ENCODE measurements at places on chromosomes 12 and 14.
A peak's percentile ranks its signal among the peaks of the same experiment; 100 is the strongest.

- no peak for DNase-seq
Observed at GRCh38 chr14:68941820-68942219, 37.3 kb downstream of the ACTN1 start.

DNA sequence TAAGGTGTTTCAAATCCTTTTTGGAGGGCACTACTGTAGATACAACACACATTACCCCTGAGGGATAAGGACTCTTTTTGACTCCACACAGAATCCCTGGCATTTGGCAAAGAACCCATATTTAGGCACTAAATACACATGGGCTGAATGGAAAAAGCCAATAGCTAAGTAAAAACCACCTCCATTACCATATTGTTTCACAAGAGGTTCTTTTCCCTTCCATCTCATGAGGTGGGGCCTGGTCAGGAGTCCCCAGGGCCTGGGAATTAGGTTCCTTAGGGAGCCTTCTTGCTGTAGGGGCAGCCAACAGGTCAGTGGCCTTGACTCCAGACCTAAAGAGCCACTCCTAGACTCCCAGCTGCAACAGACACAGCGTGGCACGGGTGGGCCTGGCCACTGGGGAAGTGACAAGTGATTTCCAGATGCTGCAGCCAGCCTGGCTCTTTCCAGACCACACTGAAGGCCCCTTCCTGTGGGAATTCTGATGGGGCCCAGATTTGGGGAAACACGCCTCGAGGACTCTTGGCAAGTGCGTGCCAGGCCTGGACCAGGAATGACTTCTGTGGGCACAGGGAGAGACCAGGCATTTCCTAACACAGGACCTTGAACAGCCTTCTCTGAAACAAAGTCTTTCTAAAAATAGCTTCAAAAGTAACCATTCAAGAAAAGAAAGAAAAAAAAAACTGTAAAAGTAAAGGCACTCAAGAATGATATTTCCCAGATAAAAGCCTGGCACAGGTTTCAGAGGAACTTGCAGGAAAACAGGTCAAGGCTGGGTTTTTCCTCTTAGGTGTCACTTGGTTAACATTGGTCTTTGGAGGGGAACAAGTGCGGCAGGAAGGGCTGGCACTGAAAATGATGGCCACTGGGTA lies 18.1 kb downstream of the SSH1 start:
- no peak for DNase-seq

GRCh38 chr14:22572562-22573058 lies 16.4 kb downstream of the DAD1 start:
- DNase-seq = no peak

GRCh38 chr14:90368946-90369721 lies 27.7 kb upstream of the CALM1 start:
- DNase-seq = no peak

- no peak for DNase-seq
Observed at GRCh38 chr12:5374713-5375112, 57.2 kb upstream of the NTF3 start.

GRCh38 chr14:92677087-92677668 lies 71.2 kb downstream of the LGMN start:
- DNase-seq = no peak

DNA sequence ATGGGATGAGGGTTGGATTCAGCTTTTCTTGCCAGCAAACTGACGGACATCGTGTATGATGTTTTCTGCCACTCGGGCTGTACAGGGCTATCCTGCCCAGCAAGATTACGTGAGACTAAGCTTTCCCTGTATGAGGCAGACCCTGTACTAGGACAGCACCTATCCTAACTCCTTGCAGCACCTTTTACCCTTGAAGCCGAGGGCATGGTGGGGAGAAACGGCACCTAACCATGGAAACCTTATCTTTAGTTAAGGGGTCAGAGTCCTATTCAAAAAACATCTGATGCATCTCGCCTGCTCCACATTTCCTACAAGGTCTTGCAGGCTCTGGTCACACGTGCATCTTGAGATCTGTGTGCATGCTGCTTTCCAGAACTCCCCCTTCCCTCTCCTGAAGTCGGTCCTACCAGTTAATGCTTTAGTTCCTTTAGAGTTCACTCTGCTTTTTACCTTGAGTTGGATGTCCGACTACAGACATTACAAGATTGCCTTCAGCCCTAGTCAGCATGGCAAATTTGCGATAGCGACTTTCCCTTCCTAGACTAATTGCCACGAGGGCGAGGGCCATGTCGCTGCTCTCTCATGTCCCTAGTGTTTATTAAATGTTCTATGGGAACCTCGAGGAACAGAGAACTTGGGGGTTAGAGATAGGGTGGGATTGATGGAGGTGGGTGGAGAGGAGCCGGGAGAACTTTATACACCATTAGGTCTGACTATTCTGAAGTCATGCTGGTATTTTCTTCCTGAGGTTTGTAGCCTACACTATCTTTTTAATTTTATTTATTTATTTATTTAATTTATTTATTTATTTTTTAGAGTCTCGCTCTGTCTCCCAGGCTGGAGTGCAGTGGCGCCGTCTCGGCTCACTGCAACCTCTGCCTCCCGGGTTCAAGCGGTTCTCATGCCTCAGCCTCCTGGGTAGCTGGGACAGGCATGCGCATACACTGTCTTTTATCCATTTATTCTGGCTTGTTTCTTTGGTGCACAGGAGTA lies 6.6 kb downstream of the RAN start:
- DNase-seq = no peak

DNA sequence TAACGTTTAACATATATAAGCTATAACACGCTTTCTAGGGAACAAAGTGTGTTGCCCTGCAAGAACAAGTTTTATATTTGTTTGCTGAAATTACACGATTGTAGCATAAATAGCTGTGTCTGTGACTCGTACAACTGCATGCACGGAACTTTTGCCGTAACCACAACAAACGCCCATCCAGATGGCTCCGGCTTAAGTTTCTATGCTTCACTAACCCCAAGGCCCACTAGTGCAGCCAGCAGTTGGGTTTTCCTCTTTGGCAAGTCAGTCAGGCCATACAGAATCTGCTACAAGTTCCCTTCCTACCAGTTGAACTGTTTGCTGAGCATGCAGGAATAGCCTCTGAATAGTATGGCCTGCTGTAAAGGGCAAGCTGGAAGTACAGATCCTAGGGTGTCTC lies 12.1 kb downstream of the CSRP2 start:
- DNase-seq = no peak

DNA sequence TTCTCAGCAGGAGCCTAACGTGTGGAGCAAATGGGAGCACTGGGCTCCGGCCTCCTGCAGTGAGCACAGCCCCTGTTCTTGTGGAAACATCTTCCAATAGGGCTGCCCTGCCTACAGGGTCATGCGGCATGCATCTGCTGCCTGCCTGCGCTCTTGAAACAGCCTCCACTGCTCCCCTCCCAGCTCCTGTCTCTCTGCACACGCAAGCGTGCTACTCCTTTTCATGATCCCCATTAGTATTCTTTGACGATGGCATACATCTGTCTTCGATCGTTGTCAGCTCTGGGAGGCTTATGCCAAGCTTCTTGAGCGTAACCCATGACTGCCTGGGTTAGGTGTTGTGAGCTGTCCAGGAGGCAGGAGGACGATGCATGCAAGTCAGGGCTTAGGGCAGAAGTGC lies 23.1 kb downstream of the NTF3 start:
- no peak for DNase-seq

DNA sequence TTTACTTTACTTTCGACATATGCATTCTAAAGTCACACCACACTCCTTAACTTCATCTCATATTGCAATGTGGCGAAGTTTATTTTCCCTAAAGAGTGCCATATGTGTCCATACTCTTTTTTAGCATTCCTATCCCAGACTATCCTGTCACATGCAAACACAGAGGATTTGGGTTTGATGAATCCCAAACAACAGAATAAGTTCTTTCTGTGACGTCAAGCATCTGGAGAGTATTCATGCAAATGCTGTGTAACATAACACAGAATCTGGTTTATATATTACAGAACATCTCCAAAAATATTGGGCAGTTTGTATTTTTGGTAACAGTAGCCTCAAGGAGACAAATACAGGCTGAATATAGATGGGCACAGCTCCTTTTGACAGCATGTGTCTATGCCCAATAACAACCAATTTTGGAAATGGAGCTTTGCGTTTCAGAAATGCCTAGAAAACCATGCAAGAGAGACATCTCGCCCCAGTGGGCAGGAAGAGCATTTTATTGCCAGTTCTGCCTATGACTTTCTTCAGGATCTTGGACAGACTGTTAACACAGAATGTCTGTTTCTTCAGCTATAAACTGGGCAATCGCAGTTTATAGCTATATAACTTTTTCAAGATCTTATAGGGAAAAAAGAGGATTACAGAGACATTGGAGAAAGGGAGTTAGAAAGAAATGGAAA lies 190.8 kb downstream of the ADAMTS20 start:
- no peak for DNase-seq

GRCh38 chr14:71592361-71592760 lies 339.9 kb upstream of the RGS6 start:
- no peak for DNase-seq

- no peak for DNase-seq
Observed at GRCh38 chr12:11513288-11513687, 117.9 kb upstream of the PRB2 start.

- peak; percentile 5 for DNase-seq
Observed at GRCh38 chr12:81992461-81992860, 233.3 kb upstream of the PPFIA2 start.

DNA sequence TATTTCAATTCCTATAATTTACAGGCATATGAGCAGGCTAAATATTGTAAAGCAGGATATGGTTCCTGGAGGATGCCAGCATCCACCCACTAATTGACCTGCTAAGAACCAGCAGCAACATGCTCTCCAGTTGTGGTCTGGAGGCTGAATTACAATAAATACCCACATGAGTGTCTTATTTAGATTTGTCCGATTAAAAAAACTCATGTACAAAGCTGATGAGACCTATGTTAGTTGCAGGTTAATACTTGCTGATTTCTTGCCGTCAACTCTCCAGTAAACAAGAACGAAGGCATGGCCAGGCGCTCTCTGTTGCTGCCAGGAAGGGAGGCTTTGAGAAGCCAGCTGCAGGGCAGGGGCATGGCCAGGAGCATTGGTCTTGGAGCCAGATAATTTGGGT lies 169.3 kb upstream of the PRICKLE1 start:
- no peak for DNase-seq

GRCh38 chr12:40614923-40615322 lies 77.3 kb upstream of the CNTN1 start:
- no peak for DNase-seq

DNA sequence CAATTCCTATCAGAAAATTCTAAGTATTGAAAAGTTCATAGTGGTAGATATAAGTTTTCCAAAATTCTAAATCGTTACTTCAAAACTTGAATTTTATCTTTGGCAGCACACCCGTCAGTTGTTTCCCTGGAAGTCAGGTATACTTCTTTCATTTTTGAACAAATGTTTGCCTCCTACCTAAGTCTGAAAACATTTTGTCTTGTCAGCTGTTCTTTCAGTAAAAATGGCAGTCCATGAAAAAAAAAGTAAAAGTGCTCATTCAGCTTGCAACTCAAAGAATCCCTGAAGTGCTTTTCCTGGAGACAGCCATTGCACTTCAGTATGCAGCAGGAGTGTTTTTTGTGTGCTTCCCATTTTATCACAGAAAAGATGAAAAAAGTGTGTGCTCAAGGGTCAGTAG lies 130.1 kb upstream of the NEDD1 start:
- no peak for DNase-seq

DNA sequence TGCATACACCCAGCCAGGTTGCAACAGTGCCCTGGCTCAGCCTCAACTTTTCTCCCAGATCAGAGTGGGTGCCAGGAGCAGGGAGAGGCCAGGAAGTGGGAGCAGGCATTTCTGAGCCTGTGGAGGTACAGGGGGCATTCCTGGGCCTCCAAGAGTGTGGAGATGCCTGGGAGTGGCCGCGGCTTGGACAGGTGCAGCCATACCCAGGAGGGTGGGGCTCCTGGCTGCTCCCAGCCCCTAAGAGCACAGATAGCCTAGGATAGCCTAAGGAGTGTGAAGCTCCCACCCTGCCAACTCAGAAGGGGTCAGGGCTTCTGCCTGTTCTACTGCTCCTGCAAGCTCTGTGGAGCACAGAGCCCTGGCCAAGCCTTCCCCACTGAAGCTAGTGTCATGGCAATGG lies 543.4 kb downstream of the RPL10L start:
- DNase-seq = no peak

DNA sequence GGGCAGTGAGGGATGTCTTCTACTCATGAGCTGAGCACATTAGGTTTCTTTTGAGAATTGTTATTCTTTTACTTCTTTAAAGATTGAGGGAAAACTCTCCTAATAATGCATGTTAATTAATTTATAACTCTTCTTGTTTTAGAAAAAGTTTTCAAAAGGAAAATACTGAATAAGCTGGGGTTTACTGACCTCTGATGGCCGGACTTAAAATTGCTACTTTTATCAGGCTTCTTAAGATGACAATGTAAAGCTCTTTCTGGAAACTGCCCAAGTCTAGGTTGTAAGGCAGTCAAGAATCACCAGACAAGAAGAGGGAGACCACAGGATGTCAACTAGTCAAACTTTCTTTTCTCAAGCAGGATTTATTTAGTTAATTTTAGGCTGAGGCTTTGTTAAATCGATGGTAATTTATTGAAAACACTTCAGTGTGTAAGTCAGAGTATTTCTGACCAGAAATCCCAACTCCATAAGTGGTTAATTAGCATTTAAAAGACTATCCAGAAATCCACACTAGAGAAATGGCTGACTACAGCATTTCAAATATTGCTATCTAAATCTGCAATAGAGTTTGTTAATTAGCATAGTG lies 82.1 kb downstream of the AVPR1A start:
- DNase-seq = no peak

DNA sequence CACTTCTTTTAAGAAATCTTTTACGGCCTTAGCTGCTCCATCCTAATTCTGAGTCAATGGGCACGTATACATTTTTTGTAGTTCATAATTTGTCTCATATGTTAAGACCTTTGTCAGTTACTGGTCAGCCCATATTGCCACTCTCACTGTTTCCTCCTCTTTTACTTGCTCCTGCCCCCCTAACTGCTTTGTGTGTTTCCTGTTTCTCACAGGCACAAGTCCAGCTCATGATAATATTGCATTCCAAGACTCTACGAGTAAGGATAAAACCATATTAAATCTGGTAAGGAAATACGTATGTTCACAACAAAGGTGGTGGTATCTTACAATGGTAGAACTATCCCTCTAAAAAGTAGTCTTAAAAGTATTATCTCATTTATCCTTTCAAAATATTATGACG lies 111.7 kb downstream of the DNAI7 start:
- no peak for DNase-seq

- no peak for DNase-seq
Observed at GRCh38 chr14:79856381-79856780, 354.9 kb downstream of the DIO2 start.

GRCh38 chr14:104588066-104588857 lies 8.7 kb downstream of the C14orf180 start:
- DNase-seq = no peak

GRCh38 chr12:26153421-26154154 lies 28.8 kb upstream of the BHLHE41 start:
- no peak for DNase-seq

Data from activated CD8-positive, alpha-beta memory T cell treated with anti-CD3 and anti-CD28 coated beads for 1 hour (primary cell).